ENCODE measurements at places on chromosomes 1 and 21. TPM values are rescaled to one million over a fixed set of nuclear protein-coding genes. Genes with fewer than 3 reads are reported as not detected.
A peak's percentile ranks its signal among the peaks of the same experiment; 100 is the strongest.

The GUCA2A gene
- 0.28 TPM for polyA plus RNA-seq

DNA sequence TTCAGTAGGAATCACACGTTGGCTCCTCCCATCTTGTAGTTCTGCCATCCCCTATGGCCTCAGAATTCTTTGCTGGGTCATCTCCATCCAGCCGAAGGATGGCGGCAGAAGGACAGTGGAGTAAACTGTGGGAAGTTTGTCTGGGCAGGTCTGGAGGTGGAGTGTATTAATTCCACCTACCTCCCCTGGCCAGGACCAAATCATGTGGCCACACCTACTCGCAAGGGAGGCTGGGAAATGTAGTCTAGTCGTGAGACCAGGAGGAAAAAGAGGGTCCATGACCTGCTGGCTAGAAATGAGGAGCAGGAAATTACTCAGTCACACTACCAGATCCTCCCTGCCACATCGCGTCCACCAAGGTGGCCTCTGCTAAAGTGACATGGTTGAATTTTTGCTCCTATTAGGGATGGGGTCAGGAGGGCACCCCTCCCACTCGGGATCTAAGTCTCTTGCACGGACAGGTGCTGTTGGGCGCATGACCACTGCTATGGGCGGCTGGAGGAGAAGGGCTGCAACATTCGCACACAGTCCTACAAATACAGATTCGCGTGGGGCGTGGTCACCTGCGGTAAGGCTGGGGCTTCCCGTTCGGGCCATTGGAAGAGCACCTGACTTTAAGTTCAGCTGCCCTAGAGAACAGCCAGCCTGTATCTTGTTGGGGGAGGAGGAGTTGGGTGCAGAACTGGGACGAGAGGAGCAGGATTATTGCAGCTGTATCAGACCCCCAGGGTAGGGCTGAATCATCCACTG is 19.5 kb downstream of the PLA2G5 start:
- no peak overlapping the region for H3K4me3 ChIP-seq
- peaks cover 25% of the 10 kb centered on the region for H3K27me3 ChIP-seq
- no peaks in the 10 kb centered on the region for H3K4me1 ChIP-seq
- H3K27ac ChIP-seq, result no peak overlapping the region
- no peak for DNase-seq

DNA sequence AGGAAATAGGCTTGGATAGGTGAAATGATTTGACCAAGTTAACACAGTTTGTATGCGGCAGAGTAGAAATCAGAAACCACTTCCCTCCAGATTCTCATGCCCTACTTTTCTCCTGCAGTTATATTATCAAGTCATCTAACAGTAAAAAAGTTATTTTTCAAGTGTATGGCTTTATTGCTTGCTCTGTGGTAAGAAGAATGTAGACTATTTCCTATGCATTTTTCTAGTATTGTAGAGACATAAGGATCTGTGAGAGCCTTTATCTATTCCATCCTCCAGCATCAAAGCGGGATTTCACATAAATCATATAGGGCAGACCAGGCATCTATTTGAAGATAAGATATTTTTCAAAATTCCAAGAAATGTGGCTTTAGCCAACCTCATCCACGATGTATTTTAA is 208.5 kb downstream of the TTLL7 start:
- no peak overlapping the region for H3K27ac ChIP-seq
- no peak overlapping the region for H3K4me3 ChIP-seq
- DNase-seq, result no peak
- no peaks in the 10 kb centered on the region for H3K4me1 ChIP-seq
- H3K27me3 ChIP-seq, result no peaks in the 10 kb centered on the region

GRCh38 chr1:203133970-203134725 is 6.6 kb downstream of the ADORA1 start:
- no peak overlapping the region for H3K27ac ChIP-seq
- no peak for DNase-seq
- no peaks in the 10 kb centered on the region for H3K27me3 ChIP-seq
- peaks cover 2% of the 10 kb centered on the region for H3K4me1 ChIP-seq

GRCh38 chr1:89104687-89105086 is 21.2 kb downstream of the GBP2 start:
- H3K27ac ChIP-seq, result no peak overlapping the region
- H3K36me3 ChIP-seq, result no peaks in the 10 kb centered on the region
- no peak for DNase-seq

DNA sequence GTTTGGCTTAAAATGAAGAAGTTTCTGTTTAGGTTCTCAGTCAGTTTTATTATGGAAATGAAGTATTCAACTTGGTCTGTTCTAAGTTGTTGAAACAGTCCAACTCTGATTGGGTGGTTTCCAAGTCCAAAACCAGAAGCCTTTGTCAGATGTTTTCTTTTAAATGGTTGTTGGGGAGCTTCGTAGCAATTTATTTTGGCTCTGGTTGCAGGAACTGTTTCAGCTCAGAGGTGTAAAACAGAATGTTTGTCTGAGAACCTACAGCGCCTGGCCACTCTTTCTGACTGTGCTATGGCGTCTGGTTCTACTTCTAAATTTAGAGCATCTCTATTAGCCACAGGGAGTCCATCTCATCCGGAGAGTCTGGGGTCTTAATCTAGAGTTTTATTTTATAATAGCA is 582.6 kb upstream of the TMPRSS15 start:
- no peaks in the 10 kb centered on the region for H3K4me1 ChIP-seq
- H3K27ac ChIP-seq, result no peak overlapping the region
- no peaks in the 10 kb centered on the region for H3K27me3 ChIP-seq
- no peaks in the 10 kb centered on the region for H3K36me3 ChIP-seq

The ITPKB gene
- polyA plus RNA-seq, result 13.4 TPM

DNA sequence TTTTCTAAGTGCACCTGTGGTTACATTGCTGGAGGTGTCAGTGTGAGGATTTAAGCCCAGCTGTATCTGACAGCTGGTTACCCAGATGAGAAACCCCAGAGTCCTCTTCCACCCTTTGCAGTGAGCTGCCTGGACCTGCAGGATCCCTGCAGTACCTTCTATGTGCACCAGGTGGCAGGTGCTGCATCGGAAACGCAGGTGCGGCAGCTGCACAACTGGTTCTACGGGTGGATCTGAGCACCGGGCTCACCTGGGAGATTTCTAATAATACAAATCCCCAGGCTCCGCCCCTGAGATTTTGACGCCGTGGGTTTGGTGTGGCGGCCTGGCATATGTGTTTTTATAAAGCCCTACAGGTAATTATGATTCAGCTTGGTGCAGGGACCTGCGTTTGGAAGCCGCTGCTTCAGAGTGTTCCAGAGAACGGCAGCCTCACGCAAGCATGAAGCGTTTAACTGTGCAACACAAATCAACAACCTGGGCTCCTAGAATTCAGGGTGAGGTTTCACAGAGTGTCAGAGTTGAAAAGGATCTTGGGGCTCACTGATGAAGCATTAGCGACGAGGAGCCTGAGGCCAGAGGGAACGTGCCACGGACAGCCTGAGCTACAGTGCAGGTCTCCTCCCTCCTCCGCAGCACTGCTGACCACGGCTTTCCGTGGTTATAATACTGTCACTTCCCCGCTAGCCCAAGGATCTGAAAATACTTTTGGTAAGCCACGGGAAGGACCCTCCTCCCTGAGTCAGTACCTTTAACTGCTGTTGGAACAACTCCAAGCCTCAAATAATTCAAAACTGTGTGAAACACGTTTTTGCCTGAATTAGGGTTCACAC is 96.7 kb upstream of the TRABD2B start:
- no peaks in the 10 kb centered on the region for H3K36me3 ChIP-seq
- H3K27me3 ChIP-seq, result peaks cover 21% of the 10 kb centered on the region
- H3K27ac ChIP-seq, result no peak overlapping the region
- no peak overlapping the region for H3K4me3 ChIP-seq
- peak; percentile 53 for DNase-seq

DNA sequence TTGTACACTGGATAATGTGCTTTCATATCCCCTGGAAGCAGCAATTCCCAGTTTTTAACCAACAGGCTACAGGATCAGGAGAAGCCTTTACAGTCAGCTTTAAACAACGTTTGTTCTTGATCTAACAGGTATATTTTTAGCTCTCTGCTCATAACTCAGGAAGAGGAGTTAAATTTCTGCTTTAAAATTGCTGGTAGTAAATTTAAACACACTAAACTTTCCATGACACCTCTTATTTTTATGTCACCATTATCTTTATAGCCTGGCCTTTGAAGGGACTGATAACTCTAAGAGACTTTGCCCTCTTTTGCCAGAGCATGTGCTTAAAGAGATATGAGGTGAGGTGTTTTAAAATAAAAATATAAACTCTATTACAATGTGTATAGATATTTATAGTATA is 119.6 kb upstream of the BRINP3 start:
- H3K27ac ChIP-seq, result no peak overlapping the region
- no peak for DNase-seq
- H3K4me1 ChIP-seq, result no peaks in the 10 kb centered on the region

- no peaks in the 10 kb centered on the region for H3K27me3 ChIP-seq
- no peak for DNase-seq
- peaks cover 18% of the 10 kb centered on the region for H3K36me3 ChIP-seq
- H3K4me1 ChIP-seq, result no peaks in the 10 kb centered on the region
- no peak overlapping the region for H3K27ac ChIP-seq
- H3K4me3 ChIP-seq, result no peak overlapping the region
Observed at GRCh38 chr21:44897326-44898010, 23.2 kb downstream of the ITGB2 start.

DNA sequence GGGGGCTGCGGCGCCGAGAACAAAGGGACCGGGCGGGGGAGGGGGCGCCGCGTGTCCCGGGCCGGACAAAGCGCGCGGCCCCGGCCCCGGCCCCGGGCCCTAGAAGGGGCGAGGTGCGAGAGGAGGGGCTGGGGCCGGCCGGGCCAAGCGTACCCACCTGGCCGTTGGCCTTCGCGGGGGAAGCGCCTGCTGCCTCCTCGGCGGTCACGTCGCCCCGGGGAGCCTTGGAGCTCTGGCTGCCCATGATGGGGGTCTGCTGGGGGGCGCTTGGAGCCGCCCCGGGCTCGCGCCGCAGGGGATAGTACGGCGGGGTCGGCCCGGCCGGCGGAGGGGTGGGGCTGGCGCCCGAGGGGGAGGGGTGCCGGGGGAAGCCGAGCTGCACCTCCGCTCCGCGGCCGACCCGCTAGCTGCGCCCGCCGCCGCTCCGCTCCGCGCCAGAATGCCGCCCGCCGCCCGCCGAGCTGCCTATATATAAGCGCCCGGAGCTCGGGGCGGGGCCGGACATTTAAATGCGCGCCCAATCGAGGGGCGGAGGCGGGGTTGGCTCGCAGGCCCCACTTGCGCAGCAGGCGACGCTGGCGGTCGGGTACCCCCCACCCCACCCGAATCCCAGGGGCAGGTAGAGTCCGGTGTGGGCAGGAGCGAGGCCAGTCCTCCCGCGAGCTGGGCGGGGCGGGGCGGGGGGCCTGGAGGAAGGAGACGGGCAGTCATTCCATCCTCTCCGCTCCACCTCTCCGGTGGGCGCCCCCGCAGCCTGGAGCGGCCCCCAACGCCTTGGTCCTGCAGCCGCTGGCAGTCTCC is at the start of gene MARCKSL1:
TSS of gene MARCKSL1 (minus strand) at position 444 of the 801 bp plus-strand sequence. CDS start at position 244, 200 bp downstream.
- H3K4me1 ChIP-seq, result peaks cover 30% of the 10 kb centered on the region
- H3K27me3 ChIP-seq, result no peaks in the 10 kb centered on the region
- H3K4me3 ChIP-seq, result peak within 1 kb of the TSS; percentile 51
- peak; percentile 90 for DNase-seq
- peaks cover 20% of the 10 kb centered on the region for H3K36me3 ChIP-seq

- peaks cover 11% of the 10 kb centered on the region for H3K4me1 ChIP-seq
- H3K27me3 ChIP-seq, result no peaks in the 10 kb centered on the region
- DNase-seq, result no peak
- no peak overlapping the region for H3K4me3 ChIP-seq
- no peak overlapping the region for H3K27ac ChIP-seq
Observed at GRCh38 chr1:222454782-222455181, 93.1 kb downstream of the HHIPL2 start.

The SLC1A7 gene
- 0.14 TPM for polyA plus RNA-seq

DNA sequence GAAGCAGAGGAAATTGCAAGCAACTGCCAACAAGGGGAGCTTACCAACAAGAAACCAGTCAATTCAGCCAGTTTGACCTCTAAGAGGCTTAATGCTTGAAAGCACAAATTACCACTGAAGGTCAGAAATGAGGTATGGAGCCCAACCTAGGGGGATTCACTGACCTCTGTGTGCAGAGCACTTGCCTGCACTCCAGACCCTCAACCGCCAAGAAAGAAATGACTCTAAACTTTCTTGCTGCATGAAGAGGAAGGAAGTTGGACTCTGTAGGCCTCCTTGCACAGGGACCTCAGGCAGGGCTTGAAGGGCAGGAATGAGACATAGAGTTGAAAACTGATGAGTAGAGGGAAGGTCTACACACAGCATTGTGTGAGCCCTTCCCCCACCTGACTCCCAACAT is 10.0 kb downstream of the ARMH1 start:
- H3K4me3 ChIP-seq, result no peak overlapping the region
- no peaks in the 10 kb centered on the region for H3K4me1 ChIP-seq
- no peaks in the 10 kb centered on the region for H3K27me3 ChIP-seq
- no peaks in the 10 kb centered on the region for H3K36me3 ChIP-seq

GRCh38 chr1:44970317-44970716 is 16.1 kb downstream of the EIF2B3 start:
- H3K27me3 ChIP-seq, result no peaks in the 10 kb centered on the region
- H3K4me1 ChIP-seq, result no peaks in the 10 kb centered on the region
- no peaks in the 10 kb centered on the region for H3K36me3 ChIP-seq
- DNase-seq, result no peak
- H3K27ac ChIP-seq, result no peak overlapping the region
- no peak overlapping the region for H3K4me3 ChIP-seq

DNA sequence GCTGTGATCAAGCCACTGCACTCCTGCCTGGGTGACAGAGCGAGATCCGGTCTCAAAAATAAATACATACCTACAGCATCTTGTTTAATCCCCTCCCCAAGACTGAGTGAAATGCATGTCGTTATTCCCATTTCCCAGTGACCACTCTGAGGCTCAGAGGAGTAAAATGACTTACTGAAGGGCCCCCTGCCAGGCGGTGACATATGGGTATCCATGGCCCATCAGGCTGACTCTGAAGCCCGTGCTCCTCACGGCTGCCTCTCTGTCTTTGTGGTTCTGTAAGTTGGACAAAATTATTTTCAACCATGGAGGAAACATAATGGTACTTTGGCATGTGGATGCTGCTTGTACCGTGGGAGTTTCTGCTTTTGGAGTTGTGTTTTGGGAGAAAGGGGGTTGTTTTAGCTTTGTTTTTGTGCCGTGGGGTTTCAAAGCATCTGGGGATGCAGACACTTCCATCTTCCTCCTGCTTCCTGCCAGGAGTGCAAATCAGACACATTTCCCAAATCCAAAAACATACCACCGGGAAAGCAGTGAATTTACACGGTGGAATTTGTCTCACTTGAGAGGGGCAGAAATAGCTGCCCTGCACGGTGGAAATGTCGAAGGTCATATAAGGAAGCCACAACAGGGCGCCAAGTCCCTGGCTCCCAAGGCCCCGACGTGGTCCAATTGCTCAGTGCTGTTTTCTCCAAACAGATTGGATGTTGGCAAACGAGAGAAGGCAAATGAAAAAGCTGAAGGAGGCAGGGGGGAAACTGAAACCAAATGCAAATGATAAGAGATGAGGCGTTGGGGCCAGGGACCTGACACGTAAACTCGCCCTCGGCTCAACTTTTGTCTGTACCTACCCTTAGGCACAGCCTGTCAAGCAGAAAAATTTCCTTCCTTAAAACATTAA is 17.1 kb upstream of the PINK1 start:
- H3K4me1 ChIP-seq, result no peaks in the 10 kb centered on the region
- no peaks in the 10 kb centered on the region for H3K36me3 ChIP-seq
- H3K4me3 ChIP-seq, result no peak overlapping the region
- DNase-seq, result no peak
- H3K27ac ChIP-seq, result peak overlapping the region; percentile 37

GRCh38 chr1:60133000-60133673 is 59.6 kb upstream of the C1orf87 start:
- DNase-seq, result peak; percentile 13
- H3K27me3 ChIP-seq, result no peaks in the 10 kb centered on the region

The MLLT11 gene
- polyA plus RNA-seq, result 1.4 TPM

GRCh38 chr1:55468142-55468795 is 253.1 kb upstream of the USP24 start:
- no peak overlapping the region for H3K27ac ChIP-seq
- H3K27me3 ChIP-seq, result no peaks in the 10 kb centered on the region
- peaks cover 5% of the 10 kb centered on the region for H3K4me1 ChIP-seq
- no peaks in the 10 kb centered on the region for H3K36me3 ChIP-seq
- H3K4me3 ChIP-seq, result no peak overlapping the region

Measured in lung (tissue), 17 donors.